ENCODE measurements at places on chromosomes 5 and 9. TPM values are rescaled to one million over a fixed set of nuclear protein-coding genes. Genes with fewer than 3 reads are reported as not detected.

GRCh38 chr5:56838409-56839039 is 23.2 kb downstream of the MAP3K1 start:
- DNase-seq, result peak; percentile 84

- DNase-seq, result no peak
Measured at GRCh38 chr5:90307782-90308181, 101.8 kb downstream of the CETN3 start.

GRCh38 chr9:121273064-121273775 is 5.3 kb downstream of the GSN start:
- DNase-seq, result no peak

DNA sequence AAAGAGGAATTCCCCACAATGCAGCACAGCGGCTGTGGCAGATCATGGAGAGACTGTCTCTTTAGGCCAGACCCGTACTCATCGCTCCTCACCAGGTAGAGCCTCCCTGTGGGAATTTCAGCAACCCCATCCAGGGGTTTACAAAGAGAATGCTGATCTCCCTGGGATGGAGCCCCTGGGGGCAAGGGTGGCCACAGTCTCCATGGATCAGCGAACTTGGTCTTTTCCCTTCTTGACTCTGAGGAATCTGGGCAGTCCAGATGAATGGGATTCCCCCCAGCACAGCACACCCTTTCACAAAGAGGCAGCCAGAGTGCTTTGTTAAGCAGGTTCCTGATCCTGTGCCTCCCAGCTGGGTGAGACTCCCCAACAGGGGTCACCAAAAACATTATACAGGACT is 108.7 kb upstream of the RGMB start:
- DNase-seq, result no peak

GRCh38 chr9:126229501-126229900 is 97.1 kb upstream of the MVB12B start:
- no peak for DNase-seq

DNA sequence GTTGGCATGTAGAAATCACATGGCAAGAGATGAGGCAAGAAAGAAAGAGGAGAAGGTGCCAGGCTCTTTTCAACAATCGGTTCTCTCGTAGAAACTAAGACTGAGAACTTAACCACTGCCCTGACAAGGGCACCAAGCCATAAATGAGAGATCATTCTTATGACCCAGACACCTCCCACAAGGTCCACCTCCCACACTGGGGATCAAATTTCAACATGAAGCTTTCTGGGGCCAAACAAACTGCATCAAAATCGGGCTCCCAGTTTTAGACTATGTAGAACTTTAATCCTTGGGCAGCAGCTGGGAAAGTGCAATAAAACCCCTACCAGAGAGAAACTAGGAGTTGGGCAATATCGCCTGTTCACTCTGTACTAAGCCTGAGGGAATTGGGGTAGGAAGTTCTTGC is 150.2 kb upstream of the CCDC152 start:
- no peak for DNase-seq

DNA sequence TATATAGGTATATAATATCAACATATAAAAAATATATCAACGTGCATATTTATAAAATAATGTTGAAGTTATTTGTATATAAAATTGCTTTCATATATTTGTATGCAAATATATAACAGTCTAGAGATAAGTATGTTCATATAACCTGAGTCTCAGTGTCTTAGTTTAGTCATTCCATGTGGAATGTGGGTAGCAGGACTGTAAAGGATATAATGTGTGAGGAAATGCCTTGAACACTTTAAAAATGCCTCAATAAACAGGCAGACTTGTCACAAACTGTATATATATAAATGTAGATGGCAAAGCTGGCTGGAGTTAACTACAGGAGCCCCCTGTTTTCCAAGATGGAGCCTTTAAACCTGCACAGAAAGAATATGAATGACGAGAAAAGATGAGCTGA is 48.4 kb downstream of the CCDC125 start:
- DNase-seq, result no peak

STK32A gene
- total RNA-seq, result not detected

DNA sequence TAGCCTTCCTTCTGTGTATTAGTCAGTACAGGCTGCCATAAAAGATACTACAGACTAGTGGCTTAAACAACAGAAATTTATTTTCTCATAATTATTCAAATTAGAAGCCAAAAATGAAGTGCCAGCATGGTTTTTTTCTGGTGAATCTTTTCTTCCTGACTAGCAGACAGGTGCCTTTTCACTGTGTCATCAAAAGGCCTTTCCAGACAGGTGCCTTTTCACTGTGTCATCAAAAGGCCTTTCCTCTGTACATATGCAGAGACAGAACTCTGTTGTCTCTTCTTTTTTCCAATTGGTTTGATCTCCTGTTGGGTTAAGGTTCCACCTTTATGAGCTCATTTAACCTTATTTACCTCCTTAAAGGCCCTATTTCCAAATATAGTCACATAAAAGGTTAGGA is 599.9 kb downstream of the ISL1 start:
- no peak for DNase-seq

DNA sequence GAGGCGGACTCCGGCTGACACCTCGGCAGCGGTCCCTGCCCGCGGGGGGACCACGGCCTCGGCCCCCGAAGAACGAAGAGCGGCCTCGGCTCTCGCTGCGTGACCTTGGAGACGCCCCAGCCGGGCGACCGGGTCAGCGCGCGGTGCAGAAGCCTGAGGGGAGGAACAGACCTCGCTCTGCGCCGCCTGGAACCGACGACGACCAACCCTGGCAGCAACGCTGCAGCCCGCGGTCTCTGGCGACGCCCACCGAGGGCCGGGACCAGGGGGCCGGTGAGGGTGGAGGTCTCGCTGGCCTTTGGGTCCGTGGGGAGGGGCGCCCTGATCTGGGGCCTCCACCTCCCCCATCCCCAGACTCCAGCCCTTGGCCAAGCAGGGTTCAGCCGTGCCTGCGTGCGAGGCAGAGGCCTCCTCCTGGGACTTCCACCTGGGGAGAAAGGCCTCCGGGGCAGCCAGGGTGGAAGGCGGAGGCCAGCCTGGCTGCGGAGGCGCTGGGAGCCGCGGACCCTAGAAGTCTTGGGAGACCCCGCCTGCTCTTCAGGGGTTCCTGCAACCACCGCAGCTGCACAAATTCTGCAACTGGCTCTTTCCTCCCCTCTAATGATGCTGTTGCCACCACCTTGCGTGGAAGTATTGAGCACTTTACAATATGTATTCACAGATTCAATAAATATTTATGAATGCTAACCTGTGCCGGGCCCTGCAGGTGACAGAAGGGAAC is 44.3 kb upstream of the SLC12A7 start:
- DNase-seq, result no peak

CCDC69 gene
- 4.3 TPM for total RNA-seq

- DNase-seq, result no peak
Measured at GRCh38 chr5:65508978-65509377, 27.3 kb upstream of the ADAMTS6 start.

- DNase-seq, result no peak
Measured at GRCh38 chr5:66255714-66256113, 111.6 kb downstream of the SREK1 start.

Data from endothelial cell of umbilical vein (primary cell).